ENCODE measurements at places on chromosomes 4 and X. TPM values are rescaled to one million over a fixed set of nuclear protein-coding genes. Genes with fewer than 3 reads are reported as not detected.
A peak's percentile ranks its signal among the peaks of the same experiment; 100 is the strongest.

The PCDH7 gene
- total RNA-seq = 18.0 TPM

The PLK4 gene
- 40.2 TPM for total RNA-seq

The SHROOM4 gene
- total RNA-seq = 1.9 TPM

The HTATSF1 gene
- 51.5 TPM for total RNA-seq

The NOX1 gene
- total RNA-seq = not detected

The MAGED2 gene
- total RNA-seq = 146 TPM

The BRS3 gene
- total RNA-seq = not detected

The SEL1L3 gene
- total RNA-seq = 48.3 TPM

The INTS12 gene
- total RNA-seq = 14.5 TPM

DNA sequence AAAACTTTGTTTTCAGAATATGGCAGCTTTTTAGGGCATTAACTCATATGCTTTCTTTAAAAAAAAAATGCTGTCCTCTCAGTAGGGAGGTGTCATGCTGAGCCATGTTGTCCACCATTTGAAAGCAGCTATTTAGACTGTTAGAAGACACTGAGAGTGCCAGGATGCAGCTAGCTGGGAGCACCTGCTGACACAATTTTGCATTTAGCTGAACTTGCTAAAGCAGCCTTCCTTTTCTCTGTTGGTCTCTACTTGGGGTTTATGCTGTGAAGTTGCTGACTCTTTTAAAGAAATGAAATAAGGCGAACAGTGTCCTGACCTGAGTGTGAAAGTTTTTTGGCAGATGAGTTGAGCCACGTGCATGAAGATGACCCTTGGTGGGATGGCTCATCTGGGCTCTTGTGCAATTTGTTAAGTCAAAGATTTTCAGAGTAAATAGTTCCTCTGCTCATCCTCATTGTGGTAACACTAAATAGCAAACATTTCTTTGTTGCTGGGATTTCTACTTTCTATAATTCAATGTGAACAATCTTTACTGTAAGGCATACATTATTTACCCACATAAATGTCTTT is 64.5 kb downstream of the CDS1 start:
- DNase-seq = peak; percentile 60

DNA sequence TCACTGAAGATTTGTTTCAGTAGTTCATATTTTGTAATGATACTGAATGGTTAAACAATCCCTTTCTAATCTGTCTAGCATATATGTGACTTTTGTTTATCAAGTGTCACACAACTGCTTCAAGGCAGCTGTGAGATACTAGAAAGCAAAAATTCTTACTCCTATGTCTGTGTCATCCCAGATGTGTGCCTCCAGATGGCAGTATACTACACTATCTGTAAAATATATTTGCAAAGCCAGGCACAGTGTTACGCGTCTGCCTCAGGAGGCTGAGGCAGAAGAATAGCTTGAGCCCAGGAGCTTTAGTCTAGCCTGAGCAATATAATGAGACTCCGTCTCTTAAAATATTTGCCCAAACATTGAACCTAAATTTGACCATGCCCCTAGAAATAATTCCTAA is 4.0 kb downstream of the NUDT10 start:
- DNase-seq = peak; percentile 30

DNA sequence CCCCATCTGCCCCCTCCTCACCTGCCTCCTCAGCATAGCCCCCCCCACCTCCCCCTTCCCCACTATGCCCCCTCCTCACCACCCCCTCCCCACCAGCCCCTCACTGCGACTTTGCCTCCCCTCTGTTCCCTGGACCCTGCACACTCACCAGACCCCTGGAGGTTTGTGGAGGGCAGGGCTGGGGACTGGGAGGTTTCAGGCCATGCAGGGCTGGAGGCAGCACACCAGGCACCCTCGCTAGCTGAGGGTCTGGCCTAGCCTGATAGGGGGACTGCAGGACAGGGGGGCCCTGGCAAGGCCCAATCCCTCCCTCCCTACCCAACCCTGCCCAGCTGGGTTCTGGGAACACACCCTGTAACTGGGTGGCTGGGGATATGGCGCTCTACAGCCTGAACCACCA is 28.0 kb downstream of the TACC3 start:
- DNase-seq = no peak

DNA sequence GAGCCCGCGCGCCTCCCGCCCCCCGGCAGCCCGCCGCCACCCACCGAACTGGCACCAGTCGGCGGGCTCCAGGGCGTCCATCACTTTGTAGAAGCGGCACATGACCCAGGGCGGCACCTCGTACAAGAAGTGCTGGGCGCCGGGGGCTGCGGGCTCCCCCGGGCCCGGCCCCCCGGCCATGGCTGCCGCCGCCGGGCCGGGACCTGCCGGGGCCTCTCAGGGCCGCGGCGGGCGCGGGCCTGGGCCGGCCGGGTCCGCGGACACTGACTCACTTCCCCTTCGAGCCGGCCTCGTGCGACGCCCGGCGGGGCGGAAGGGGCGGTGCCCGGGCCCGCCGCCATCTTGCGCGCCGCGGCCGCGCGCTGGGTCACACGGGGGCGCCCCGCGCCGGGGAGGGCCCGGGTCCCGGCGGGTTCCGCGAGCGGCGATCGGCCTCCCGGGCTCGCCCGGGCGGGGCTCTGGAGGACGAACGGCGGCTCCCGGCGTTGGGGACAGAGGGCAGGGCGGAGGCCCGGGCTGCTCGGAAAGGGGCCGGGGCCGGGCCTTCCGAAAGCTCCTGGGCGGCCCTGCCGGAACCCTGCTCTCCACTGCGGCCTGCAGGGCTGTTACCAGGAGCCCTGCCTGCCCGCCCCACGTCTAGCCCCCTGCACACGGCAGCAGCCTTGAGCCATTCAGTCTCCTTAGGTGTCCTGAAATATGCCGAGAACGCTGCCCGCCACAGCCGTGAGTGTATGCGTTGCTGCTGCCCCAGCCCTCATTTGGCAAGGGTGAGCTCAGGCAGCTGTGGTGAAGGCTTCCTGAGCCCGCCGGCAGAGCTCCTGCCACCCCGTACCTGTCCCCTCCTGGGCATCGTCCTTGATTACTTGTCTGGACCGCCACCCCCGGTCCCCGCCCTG is at the start of gene IRAK1:
TSS of gene IRAK1 (minus strand) at position 270 of the 896 bp plus-strand sequence. CDS start at position 180, 90 bp downstream.
- no peak for DNase-seq

- DNase-seq = no peak
Observed at GRCh38 chrX:49995795-49996455, 73.5 kb downstream of the CLCN5 start.

- DNase-seq = no peak
Observed at GRCh38 chrX:45769761-45770582, 569.3 kb upstream of the DIPK2B start.

DNA sequence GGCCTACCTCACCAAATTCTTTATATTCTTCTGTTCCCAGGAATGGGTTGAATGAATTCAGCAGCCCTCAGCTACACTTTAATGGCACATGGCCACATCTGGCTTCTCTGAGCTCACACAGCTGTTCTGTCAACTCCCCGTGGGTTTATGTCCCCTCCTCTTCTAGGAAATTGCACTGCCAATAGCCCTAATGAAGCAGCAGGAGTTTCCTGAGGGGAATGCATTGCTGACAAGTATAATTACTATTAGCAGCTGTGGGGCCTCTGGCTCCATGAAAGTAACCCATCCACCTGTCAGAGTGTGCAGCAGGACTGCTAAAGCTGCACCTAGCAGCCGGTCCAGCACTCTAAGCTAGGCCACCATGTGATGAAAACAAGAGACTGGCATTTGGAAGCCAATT is 50.3 kb downstream of the FTHL17 start:
- DNase-seq = no peak

DNA sequence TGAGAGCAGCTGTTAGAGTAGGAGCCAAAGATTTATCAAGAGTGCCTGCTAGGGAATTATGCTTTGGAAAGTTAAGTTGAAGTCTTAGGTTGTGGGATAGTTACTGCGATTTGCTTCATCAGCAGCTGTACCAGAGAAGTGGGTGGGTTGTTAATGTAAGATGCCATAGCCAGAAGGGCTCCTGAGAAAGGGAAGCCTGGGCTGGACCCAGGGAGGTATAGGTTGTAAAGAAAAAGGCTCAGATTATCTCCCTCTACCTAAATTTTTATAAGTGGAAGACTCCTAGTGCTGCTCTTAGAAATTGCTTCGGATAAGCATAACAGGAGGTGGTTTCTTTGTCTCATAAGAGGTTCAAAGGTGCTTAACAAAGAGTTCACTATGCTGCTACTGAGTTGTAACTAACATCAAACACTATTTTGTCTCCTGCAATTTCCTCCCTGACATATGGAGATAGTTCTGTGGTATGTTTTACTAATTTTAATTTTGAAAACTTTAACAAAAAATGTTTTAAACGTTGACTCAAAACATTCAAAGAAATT is 356.9 kb downstream of the DTHD1 start:
- DNase-seq = peak; percentile 30

DNA sequence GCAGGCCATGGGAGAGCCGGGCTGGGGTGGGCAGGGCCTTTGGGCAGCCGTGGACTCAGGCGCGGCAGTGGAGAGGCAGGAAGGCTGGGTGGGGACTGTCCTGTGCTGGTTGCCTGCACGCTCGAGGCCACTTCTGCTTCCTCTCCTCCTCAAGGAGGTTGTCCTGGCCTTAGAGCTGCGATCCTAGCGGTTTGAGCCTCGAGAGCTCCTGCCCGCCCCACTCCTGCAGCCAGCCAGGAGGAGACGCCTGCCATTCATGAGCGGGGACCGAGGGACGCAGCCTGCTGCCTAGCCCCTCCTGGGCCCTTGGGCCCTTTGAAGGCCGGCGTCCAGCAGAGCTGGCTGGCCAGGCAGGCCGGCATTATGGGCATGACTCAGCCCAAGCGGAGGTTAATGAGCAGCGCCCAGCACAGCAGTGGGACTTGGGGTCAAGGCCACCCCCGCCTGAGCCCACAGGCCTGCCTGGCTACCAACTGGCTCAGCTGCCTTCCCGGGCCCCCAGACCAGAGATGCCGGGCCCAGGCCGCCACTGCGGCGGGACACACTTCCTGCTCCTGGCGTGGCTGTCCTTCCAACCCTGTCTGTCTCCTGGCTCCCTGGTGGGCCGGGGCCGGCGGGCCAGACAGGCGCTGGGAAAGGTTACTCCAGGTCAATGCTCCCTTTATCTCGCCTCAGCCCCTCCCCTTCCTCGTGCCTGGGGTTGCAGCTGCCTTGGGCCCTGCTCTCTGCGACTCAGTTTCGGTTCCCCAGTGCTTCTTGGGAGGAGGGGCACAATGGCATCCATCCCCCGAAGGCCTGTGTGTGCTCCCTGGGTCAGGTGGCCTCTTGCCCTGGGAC is 1.8 kb downstream of the ABCD1 start:
- peak; percentile 82 for DNase-seq

- no peak for DNase-seq
Observed at GRCh38 chrX:47798861-47799260, 37.8 kb upstream of the ZNF81 start.

- peak; percentile 65 for DNase-seq
Observed at GRCh38 chrX:49627086-49627777, 28.4 kb downstream of the GAGE1 start.

DNA sequence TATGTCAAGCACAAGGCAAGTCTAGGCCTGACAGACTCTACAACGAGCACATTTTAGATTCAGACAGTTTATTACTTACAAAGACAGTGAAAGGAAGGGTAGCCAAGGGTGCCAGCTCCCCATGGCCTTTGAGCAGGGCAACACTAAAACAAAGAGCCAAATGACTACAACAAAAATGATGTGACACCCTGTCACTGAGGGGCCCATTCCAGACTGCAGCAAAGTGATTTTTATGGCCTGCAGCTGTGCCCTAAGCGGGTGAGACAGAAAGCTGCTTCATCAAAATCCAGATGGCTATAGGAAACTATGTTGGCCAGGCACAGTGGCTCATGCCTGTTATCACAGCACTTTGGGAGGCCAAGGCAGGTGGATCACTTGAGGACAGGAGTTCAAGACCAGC is 13.4 kb upstream of the RP2 start:
- DNase-seq = no peak

- no peak for DNase-seq
Observed at GRCh38 chr4:111636961-111637585, 508.2 kb upstream of the FAM241A start.
